ENCODE measurements at places on chromosomes 2 and 18.
A peak's percentile ranks its signal among the peaks of the same experiment; 100 is the strongest.

DNA sequence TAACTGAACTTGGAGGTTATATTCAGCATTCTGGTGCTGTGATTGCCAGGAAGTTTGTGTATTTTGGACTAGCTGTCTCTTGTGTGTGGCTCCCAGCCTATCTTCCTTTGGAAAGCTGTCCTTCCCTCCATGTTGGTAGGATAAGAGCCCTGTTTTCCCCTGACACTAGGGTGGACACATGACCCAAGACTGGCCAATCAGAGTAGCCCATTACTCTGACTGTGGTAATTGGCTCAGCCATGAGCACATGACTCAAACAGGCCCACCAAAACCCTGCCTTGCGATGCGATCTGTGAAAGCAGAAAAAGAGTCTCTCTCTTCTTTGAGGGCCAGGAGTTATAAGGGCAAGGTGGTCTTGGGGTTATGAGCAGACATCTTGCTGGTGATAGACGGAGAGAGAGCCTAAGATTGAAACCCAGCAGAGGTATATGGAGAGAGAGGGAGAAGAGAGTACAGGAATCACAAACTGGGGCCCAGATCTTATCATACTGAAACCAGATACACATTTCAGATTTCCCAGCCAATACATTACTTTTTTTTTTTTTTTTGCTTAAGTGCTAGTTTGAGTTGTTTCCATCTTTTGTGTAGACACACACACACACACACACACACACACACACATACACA, 45.3 kb upstream of the SERPINE2 start:
- no peak for DNase-seq

- no peak for DNase-seq
These were observed 106.2 kb upstream of the DLX2 start for GRCh38 chr2:172208791-172209325.

GRCh38 chr2:45652090-45653031, 886 bp downstream of the PRKCE start:
- DNase-seq, result no peak

DNA sequence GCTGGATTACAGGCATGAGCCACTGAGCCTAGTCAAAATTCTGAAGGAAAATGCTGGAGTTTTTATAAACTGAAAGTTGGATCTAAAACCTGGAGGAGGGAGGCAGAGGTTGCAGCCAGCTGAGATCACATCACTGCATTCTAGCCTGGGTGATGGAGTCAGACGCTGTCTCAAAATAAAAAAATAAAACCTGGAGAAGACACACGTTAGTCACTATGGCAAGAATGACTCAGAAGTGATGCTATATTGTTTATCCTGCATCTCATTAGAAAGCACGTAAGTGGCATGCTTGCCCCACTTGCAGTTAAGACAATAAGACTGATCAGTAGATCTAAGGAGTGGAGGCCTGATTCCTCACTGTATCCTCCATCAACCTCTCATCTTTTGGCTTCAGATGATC, 106.6 kb upstream of the STON1 start:
- DNase-seq, result no peak

DNA sequence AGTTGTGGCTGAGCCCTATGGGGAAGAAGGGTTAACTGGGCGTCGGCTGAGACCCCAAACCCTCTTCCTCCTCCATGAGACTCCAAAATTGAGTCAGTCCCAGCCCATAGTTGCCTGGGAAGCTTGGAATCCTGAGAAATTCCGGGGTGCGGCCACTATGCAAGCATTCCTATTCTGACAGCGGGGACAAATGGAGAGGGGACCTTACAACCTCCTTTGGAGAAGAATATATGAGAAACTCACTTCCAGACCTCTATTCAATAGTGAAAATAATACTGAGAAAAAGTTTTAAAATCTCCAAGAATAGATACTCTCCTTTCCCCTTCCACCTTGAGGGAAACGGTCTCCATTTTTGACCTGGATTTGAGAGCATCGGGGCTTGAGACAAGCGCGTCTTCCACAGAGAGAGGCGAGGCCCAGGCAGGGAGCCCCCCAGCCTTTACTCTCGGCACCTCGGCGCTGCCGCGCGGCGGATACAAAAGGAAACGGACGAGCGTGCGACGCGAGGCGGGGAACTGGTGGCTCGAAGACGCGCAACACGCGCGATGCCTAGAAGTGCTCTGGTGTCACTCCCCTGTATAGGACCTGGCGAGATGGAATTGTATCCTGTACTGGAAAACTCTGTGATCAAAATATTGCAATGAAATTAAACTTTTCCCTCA, 11.1 kb downstream of the NR4A2 start:
- DNase-seq, result no peak

- DNase-seq, result no peak
These were observed 56.5 kb upstream of the COL5A2 start for GRCh38 chr2:189236066-189236465.

GRCh38 chr18:48808476-48808875, 142.3 kb downstream of the SMAD7 start:
- no peak for DNase-seq

GRCh38 chr2:230816735-230817134, 48.0 kb upstream of the ITM2C start:
- no peak for DNase-seq

DNA sequence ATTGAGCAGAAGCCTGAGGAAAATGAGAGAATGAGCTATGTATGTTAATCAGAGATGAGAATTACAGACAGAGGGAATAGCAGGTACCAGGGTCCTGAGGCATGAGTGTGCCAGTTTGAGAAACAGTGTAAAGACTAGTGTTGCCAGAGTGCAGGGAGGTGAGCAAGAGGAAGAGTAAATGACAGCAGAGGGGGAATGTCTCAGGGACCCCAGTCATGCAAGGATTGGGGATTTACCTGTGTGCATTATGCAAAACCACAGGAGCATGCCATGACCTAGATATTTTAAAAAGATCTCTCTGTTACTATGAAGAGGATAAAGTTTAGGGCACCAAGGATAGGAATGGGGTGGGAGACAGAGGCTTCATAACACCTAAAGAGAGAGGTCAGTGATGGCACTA, 72.1 kb downstream of the TTC32 start:
- no peak for DNase-seq

DNA sequence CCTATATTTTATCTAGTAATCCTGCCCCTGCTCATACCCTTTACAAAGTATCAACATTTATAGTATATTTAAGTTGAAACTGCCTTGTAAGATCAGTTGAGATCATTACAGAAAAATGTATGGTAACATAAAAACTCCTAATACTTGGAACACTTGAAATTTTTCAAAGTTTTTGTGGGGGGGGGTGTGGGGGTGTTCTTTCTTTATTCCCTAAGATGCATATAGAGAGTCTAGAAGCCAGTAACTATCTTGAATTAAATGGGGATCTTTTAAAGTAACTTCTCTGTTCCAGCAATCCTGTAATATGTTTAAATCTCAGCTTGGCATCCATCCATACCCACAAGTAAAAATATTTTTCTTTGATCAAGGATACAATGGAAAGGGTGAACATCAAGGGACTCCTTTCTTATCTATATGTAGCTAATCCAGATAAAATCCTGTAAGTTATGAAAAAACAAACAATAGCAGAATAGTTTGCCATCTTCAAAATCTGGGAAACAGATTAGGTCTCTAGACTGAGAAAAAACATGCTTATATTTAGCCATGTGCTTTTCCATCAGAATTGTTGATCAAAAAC, 455.3 kb downstream of the MEIS1 start:
- no peak for DNase-seq

GRCh38 chr2:221844212-221845020, 272.3 kb upstream of the EPHA4 start:
- DNase-seq, result no peak

- no peak for DNase-seq
These were observed 109.7 kb downstream of the MBD5 start for GRCh38 chr2:148130581-148130980.

DNA sequence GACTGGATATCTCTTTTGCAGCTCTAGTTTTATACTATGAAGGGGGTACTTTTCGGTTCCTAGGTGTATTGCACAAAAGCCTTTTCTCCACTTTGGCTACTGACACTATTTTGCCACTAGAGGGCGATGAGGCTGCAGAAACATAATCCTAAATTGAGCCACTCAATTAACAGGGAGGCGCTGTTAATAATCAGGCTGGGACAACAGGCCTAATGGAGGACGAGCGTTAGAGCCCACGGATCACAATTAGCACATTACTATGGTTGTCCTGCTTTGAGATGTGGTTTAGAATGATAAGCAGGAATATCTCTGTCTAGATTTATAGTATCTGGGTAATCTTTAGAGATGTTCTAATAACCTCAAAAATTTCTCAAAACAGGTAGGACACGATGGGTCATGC, 62.2 kb upstream of the PMAIP1 start:
- peak; percentile 13 for DNase-seq

DNA sequence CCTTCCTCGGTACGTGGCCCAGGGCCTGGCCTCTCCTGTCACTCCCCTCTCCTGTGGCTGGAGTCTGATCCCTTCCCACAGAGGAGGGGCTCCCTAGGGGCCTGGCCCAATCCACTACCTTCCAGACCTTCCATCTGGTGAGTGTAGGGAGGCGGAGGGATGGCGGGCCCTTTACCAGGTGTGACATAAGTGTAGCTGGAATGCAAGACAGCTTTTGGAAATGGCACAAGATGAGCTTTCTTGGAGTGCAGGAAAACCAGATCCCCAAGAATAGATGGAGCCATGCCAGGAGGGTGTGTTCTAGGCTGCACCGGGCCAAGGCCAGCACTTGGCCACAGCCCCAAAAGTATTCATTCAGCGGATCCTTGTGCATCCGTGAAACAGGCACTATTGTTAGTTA, 30.1 kb downstream of the IGFBP5 start:
- DNase-seq, result no peak

DNA sequence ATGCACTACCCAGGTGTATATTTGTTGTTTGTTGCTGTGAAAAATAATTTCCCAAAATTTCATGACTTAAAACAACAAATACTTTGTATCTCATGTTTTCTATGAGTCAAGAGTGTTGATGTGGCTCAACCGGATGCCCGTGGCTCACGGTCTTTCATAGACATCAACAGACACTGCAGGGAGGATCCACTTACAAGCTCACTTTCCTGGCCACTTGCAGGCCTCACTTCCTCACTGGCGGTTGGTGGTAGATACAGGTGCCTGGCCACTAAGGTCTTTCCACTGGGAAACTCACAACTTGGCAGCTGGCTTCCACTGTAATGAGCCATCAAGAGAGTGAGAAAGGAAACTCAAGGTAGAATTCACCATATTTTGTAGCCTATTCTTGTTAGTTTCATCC, 662.9 kb downstream of the IRS1 start:
- DNase-seq, result no peak

DNA sequence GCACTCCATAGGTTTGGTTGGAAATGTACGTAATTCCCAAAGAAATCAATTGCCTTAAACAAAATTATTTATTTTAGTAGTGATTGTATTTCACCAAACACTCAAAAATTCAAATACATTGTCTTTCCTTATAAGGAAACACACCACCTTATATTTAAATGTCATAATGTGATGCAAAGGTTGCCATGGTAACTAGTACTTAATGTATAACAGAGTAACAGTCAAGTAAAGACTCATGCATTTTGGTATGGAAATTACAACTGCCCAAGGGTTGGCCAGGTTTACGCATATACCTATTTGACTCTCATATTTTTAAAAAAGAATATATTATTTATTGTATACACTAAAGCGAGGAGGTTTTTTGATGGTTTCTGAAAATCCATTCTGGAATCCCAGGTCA, 231.2 kb downstream of the TCF4 start:
- DNase-seq, result no peak

DNA sequence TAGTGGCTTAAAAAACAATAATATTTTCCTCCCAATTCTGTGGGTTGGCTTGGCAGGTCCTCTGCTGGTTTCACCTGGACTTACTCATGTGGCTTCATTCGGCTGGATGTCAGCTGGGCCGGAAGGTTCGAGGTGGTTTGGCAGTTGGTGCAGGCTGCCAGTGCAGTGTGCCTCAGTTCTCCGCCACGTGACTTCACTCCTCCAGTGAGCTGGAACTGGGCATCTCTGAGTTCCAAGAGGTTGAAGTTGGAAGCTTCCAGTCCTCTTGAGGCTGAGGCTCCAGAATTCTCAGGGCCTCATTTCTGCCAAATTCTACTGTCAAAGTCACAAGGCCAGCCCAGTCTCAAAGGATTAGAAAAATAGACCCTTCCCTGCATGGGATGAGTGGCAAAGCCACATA, 83.4 kb upstream of the B3GNT7 start:
- no peak for DNase-seq

- no peak for DNase-seq
These were observed 94.9 kb downstream of the NFATC1 start for GRCh38 chr18:79490626-79491041.

DNA sequence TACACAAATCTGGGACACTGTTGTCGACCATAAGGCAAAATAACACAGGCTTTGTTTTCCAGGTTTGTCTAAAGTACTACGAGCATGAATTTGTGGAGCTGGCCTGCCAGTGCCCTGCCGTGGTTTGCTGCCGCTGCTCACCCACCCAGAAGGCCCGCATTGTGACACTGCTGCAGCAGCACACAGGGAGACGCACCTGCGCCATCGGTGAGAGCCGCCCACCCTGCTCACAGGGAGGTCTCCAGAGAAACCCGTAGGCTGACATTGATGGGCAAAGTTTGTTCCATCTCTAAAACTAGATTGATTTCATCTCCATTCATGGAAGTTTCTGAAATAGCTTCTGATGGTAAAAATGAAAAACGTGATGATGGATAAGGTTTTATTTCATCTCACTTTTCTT, 50.4 kb upstream of the NFATC1 start:
- no peak for DNase-seq

DNA sequence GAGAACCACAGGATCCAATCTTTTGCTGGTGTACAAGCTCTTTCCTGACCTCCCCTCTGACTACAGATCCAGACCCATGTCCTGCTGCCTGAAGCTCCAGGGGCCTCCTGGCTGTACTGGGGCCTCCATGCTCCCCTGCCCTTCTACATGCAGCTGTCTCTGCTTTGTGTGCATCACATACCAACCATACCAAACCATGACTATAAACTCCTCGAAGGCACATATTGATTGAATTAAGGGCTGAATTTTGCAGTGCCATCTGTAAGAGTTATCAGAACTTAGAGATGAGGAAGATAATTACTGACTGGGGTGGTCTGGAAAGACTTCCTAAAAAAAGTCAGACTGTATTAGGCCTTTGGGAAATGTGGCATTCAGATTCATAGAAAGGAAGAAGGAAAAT, 139.9 kb upstream of the CXCR4 start:
- no peak for DNase-seq

DNA sequence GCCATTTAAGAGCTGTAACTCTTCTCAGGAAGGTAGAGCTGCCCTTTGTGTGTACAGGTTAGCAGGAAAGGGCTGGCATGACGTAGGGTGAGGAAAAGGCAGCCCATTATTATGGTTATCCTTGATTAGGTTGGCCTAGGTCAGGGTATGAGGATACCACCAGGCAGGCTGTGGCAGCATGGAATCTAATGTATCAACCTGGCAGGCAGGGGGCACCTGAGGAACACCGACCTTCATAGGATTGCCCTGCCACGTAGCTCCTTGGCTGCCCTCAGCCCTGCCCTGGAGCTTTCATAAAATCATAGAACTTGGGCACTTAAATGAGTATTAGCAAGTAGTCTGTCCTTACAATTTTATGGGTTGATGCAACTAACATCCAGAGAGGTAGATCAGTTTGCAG, 261.6 kb downstream of the LTBP1 start:
- no peak for DNase-seq

- no peak for DNase-seq
These were observed 161.8 kb downstream of the AGPS start for GRCh38 chr2:177554365-177554764.

- no peak for DNase-seq
These were observed 221.6 kb downstream of the LPIN1 start for GRCh38 chr2:11967946-11968465.

- DNase-seq, result no peak
These were observed 7.8 kb downstream of the ACMSD start for GRCh38 chr2:134846213-134846612.
